ENCODE measurements at places on chromosomes 16 and 17.
A peak's percentile ranks its signal among the peaks of the same experiment; 100 is the strongest.

- peak; percentile 33 for DNase-seq
Measured at GRCh38 chr17:8964801-8965393, 610 bp downstream of the PIK3R5 start.

DNA sequence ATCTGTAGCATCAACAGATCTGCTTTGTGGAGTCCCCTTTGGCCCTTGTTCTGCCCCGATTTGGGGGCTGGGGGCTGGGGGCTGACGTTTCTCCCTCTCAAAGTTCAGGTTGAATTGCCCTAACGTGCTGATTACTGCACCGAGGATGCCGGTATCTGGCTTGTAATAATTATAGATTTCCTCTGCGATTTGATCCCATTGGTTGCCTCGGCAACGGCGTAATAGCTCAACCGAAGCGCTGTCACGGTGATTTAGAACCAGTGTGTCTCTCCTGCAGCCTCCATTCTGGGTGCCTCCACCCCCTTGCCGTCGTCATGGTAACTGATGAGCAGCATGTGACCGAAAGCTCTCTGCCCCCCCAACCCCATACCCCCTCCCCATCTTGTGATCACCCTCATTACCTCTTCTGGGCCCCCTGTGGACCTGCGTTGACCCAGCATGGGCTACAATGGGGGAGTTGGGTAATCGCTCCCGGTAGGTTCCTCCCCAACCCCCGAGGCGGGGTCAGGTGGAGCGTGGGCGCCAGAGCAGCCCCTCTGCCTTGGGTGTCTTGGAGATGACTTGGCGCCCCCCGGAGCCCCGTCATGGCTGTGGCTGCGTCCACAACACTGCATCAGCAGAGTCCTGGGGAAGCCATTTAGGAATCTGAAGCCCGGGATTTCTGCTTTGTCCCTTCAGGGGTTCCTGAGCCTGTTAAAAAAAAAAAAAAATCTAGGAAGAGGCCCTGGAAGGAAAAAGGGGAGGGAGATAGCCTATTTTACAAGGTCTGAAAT is 38.4 kb downstream of the ABAT start:
- no peak for DNase-seq

- no peak for DNase-seq
Measured at GRCh38 chr17:56468840-56469239, 124.7 kb upstream of the NOG start.

- peak; percentile 55 for DNase-seq
Measured at GRCh38 chr17:17836818-17837379, at the start of gene SREBF1. Gene SREBF1, minus strand, starts transcription at chr17:17836986. Its CDS starts 169 bp downstream, at chr17:17836817.

DNA sequence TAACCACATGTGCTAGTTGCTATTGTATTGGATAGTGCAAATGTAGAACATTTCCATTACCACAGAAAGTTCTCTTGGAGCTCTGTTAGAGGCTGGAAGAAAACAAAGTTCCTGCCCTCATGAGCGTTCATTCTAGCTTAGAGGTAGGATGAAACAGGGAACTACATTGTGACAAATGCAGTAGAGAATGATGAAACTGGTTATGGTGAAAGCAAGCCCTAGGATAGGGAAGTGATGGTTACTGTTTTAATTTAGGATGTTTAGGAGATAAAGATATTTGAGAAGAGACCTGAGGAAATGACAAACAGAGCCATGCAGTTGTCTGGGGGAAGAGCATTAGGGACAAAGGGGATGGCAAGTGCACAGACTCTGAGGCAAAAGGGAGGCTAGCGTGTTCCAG is 50.7 kb downstream of the AATF start:
- DNase-seq = no peak

Measured in effector memory CD4-positive, alpha-beta T cell (primary cell).